ENCODE measurements at places on chromosomes 1 and 21.
A peak's percentile ranks its signal among the peaks of the same experiment; 100 is the strongest.

- no peak for DNase-seq
Observed at GRCh38 chr1:5914676-5915365, 77.4 kb downstream of the NPHP4 start.

DNA sequence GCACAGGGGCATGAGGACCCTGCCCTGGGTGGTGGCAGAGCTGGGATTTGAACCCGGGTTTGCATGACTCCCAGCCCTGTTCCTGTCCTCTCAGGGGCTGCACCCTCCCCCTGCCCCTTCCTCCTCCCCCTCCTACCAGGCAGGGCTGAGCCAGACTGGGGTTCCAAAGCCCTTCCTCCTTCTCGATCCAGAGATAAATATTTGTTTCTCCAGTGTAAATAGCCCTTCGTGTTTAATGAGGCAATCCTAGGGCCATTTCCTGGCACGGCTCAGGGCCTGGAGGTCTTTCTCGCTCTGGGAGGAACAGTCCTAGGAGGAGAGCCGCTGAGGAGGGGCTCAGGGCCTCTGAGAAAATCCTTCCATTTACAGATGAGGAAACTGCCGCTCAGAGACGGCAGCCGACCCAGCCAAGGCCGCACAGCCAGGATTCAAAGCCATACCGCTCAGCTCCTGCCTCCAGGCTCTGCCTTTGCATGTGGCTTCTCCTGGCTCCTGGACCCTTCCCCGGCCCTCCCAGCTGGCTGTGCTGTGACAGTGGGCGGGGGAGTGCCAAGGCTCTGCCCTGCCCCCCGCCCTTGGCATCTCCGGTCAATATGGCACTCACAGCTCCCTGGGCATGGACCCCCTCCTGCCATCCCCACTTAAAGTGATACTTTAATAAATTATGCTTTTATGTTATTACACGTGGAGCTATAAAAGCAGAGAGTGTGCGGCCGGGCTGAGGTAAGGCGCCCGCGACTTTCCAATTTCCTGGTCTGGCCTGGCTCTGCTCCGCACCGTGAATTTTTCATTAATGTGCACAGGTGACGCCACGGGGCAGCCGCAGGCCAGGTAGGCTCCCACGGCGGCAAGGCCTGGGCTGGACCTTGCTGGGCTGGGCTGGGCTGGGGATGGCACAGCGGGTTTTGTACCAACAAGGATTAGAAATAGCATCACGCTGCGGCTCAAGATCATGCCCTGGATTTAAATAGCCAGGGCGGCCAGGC lies 114.7 kb upstream of the WNT4 start:
- peak; percentile 58 for DNase-seq

- peak; percentile 67 for DNase-seq
Observed at GRCh38 chr1:1305300-1306069, 2.2 kb downstream of the ACAP3 start.

DNA sequence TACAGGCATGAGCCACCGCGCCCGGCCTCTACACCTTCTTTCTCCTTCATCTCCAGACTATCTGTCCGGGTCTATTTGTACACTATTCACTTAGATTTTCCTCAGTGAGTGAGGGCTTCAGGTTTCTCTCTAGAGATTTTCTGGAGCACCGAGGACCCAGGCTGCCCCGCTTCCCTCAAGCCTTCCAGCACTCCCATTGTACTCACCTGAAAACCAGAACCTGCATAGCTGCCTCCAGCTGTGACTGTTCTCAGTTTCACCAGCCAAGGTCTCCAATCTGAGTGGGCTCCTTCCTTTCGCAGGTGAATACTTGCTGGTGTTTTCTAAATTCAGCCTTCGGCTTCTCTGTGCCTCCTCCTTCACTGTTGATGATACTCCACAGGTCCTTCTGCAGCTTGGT lies 12.9 kb upstream of the DMAP1 start:
- no peak for DNase-seq

DNA sequence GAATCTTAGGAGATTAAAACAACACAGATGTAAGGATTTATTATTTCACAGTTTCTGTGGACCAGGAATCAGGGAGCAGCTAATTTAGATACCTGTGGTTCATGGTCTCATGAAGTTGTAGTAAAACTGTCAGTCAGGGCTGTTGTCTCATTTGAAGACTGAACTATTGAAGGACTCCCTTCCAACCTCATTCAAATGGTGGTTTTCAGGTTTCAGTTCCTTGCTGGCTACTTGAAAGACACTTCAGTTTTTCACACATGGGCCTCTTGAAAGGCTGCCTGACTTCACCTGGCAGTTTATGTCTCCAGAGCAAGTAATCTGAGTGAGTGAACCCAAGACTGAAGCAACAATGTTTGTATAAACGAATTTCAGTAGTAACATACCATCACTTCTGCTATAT lies 915.9 kb downstream of the PLA2G4A start:
- no peak for DNase-seq

- no peak for DNase-seq
Observed at GRCh38 chr21:42171091-42172053, 47.6 kb upstream of the ABCG1 start.

GRCh38 chr21:44871576-44872269 lies 1.8 kb downstream of the PTTG1IP start:
- DNase-seq = no peak

DNA sequence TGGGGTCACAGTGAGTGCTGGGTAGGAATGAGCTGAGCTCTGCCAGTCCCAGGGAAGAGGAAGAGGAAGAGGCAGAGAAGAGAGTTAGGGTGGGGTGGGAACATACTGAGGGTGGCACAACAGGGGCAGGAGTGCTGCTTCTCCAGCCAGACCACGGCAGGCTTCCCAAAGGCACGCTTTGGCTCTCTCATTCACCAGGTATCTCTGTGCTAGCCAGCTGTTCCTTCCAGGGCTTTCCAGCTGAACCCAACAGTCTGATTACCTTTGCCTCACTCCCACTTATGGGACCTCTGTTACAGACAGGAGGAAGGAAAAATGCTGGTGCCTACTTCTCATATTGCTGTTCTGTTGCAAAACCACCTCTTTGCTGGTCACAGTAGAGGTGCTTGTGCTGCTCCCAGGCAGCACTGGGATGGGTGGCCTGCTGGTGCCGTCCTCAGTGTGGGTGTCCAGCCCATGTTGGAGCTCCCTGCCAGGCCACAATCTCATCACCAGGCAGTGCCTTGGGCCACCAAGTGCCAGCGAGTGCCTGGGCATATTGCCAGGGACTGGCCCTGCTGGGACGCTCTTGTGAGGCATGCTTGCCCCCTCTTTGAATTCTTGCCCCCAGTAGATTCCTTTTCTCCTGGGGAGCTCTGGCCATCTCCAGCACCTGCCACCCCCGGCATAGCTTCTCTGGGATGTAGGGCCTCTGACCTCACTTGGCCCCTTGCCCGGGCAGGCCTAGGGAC lies 2.1 kb downstream of the ADORA1 start:
- DNase-seq = peak; percentile 54

DNA sequence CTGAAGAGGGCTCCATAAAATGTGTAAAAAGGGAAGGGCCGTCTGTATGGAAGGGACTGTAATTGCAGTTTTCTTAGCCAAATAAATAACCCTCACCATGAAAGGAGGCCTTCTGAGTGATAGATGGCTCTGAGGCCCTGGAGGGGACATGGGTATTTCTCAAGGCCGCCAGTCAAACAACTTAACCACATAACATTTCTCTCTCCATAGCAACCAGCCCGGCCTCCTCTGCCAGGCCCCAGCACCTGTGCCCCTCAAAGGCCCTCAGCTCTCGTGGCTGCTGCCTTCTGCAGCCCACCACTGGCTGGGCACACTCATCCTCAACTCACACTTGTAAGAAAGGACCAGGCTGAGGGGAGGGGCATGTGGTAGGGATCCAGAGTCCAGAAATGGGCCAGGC lies 57.0 kb upstream of the GJB5 start:
- DNase-seq = no peak

DNA sequence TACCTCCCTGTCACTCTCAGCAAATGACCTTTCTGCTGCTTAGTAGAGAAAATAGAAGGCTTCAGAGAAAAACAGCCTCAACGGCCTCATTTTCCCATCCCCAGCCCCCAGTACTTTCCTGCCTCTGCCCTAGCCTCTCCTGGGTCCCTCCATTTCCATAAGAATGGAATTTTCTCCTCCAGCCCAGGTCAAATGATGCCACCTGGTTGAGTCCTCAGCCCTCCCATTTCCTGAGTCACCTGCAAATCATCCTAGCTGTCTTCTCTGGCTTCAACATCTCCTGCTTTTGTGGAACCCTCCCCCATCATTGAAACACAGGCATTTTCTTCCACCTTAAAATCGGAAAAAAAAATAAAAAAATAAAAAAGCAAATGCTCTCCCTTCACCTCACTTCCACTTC lies 35.1 kb downstream of the OLIG1 start:
- no peak for DNase-seq

- no peak for DNase-seq
Observed at GRCh38 chr1:82064691-82065090, 264.0 kb downstream of the ADGRL2 start.

DNA sequence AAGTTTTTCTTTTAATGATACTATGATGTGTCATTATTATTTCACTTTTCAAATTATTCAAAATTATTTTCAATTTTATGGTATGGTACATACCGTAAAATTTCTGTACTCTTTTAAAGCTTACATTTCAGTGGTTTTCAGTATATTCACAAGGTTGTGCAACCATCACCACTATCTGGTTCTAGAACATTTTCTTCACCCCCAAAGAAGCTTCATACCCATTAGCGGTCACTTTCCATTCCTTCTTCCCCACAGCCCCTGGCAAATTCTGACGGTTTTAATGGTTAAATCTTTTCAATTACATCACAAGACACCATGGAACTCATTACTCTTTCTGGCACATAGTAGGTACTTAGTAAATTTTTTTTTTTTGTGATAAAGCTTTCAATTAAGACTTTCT lies 22.8 kb upstream of the ATP5PO start:
- no peak for DNase-seq

- DNase-seq = no peak
Observed at GRCh38 chr1:178739285-178740045, 14.4 kb downstream of the RALGPS2 start.

DNA sequence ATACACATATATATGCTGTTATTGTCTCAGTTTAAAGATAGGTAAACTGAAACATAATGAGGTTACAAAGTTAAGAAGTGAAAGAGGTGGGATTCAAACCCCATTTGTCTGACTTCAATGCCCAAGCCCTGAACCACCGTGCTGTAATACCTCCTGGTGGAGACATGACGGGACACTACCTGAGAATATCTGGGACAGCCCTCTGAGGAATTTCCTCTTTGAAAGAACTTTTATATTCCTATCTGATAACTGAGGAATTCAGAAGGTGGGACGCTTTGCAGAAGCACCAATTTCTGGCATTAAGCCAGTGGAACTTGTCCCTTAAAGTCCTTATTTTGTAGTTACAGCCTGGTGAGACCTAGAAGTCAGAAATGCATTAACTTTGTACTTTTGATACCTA lies 32.1 kb upstream of the FASLG start:
- no peak for DNase-seq

GRCh38 chr1:71561206-71561605 lies 480.4 kb upstream of the ZRANB2 start:
- no peak for DNase-seq

DNA sequence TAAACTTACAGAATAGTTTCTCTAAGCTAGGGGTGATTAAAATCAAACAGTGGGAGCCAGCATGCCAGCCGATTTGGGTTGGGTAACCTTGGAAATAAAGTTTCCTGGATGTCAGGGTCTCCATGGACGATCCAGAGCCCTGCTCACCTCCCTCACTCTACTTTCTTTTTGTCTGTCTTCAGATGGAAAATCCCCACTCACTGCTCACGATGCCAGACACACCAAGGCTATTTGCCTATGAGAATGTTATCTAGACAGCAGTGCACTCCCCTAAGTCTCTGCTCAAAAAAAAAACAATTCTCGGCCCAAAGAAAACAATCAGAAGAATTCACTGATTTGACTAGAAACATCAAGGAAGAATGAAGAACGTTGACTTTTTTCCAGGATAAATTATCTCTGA lies 13.9 kb downstream of the SLAMF7 start:
- no peak for DNase-seq

DNA sequence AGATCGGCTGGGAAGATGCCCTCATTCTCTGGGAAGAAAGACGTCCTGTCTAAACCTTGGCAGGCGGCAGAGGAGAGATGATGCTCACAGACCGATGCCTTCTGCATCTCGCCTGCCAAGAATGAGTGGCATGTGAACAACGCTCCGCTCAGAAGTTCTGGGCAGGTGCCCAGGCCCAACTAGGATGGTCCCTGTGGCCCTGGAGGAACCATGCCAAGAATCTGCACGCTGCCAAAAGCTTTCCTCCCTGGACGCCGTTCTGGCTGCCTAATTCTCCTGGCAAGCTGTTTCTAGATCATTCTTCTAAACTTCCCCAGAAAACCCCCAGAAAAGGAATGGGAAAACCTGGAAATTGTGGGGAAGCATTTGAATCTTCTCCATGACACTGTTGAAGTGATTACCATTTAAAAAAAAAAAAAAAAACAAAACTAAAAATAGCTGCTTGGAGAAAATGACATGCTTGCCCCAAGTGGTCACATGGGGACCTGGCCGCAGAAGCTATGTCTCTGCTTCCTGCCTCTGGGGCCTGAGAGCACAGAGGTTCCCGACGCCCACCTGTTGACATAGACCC lies 440.9 kb downstream of the PRDM2 start:
- DNase-seq = no peak
